Dorsolateral prefrontal cortex (tissue), 122 donors: ENCODE measurements at places on chromosomes 1 and 21. TPM values are rescaled to one million over a fixed set of nuclear protein-coding genes. Genes with fewer than 3 reads are reported as not detected.

The PUSL1 gene
- 11.5 TPM for total RNA-seq

The PIAS3 gene
- total RNA-seq: 27.8 TPM

The FCGR2B gene
- 3.5 TPM for total RNA-seq

The TCHH gene
- 0.52 TPM for total RNA-seq

The LRRC71 gene
- not detected for total RNA-seq

The HMCN1 gene
- 0.82 TPM for total RNA-seq

The S100A16 gene
- total RNA-seq: 24.1 TPM
